GM04504 (cell line): ENCODE measurements at places on chromosomes 4 and X.

DNA sequence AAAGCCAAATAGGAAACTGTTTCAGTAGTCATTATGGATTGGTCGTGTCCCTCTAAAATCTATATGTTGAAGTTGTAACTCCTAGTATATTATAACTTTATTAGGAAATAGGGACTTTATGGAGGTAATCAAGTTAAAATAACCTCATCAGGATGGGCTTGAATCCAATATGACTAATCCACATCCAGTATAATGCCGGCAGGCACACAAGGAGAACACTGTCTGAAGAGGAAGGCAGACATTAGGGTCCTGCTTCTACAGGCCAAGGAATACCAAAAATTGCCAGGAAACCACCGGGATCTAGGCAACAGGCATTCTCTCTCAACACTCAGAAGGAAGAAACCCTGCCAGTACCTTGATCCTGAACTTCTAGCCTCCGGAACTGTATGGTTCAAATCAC lies 130.3 kb downstream of the ATP10D start:
- no peak for DNase-seq

DNA sequence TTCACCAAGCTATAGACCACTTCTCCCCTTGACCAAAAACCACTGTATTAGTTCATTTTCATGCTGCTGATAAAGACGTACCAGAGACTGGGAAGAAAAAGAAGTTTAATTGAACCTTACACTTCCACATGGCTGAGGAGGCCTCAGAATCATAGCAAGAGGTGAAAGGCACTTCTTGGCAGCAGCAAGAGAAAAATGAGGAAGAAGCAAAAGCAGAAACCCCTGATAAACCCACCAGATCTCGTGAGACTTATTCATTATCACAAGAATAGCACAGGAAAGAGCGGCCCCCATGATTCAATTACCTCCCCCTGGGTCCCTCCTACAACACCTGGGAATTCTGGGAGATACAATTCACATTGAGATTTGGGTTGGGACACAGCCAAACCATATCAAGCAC lies 97.8 kb downstream of the DOCK11 start:
- no peak for DNase-seq

DNA sequence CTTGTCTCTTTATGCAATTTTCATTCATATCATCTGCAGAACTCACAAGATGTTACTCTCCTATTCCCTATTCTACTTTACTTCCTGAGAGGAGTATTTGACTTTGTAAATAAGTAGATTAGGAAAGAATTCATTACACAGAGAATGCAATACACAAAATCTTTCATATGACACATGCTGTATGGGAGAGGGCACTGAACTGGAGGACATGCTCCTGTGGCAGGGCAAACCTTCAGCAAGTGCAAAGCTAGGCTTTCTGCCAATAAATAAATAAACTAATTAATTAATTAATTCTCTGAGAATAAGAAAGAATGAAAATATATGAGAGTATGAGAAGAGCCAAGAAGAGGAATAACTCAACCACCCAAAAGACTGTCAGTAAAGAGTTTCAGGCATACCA lies 33.9 kb downstream of the THAP9 start:
- no peak for DNase-seq

DNA sequence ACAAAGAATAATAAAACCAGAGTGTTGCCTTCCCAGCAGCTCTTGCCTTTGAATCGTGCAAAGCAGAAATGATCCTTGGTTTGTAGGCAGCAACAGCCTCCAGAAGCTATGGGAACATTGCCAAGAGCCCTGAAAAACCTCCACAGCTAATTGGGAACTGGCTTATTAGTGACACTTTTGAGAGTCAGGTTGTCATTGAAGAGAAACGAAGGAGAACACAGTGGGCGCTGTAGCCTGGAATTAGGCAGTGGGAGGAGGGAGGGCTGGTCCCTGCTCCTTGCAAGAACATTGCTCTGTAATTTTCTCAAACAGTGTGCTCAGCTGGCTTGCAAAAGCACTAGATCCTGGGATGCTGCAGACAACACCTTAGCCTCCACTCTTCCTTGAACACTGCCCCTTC lies 331.5 kb upstream of the EMCN start:
- DNase-seq, result no peak

DNA sequence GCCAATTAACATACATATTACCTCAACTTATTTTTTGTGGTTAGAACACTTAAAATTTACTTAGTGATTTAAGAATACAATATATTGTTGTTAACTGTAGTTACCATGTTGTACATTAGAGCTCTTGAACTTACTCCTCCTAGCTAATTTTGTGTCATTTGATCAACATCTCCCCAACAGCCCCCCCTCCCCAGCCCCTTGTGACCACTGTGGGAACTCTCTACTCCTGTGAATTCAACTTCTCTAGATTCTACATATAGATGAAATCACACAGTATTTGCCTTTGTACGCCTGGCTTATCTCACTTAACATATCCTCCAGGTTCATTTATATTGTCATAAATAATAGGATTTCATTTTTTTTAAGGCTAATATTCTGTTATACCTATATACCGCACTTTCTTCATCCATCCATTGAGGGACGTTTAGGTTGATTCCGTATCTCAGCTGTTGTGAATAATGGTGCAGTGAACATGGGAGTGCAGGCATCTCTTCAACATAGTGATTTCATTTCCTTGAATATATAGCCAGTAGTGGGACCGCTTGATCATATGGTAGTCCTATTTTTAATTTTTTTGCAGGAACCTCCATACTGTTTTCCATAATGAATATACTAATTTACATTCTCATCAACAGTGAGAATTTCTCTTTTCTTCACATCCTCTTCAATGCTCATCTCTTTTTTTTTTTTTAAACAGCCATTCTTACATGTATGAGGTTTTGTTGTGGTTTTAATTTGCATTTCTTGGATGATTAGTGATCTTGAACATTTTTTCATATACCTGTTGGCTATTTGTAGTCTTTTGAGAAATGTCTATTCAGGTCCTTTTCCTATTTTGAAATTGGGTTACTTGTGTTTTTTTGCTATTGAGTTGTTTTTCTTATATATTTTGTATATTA lies 66.8 kb downstream of the RAPGEF2 start:
- no peak for DNase-seq

DNA sequence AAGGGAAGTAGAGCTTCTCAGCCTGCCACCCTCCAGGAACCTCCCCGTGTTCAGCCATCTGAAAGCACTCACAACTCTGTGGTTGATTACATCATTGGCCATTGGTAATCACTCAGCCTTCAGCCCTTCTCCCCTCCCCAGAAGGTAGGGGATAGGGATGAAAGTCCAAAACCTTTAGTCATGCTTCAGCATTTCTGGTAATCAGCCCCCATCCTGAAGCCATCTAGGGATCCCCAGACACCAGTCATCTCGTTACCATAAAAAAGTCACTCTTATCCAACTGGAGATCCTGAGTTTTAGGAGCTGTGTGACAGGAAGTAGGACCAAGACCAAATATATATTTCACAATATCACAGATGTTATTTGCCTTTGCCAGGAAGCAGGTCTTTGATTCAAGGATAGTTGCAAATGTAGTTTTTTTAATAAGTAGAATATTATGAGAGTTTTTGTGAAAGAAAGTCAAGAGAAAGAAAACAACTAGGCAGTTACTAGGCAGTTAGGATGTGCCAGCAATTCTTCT lies 364.6 kb upstream of the NOCT start:
- DNase-seq, result peak; percentile 98

GRCh38 chrX:49661881-49662280 lies 33.9 kb downstream of the PAGE1 start:
- DNase-seq, result no peak

DNA sequence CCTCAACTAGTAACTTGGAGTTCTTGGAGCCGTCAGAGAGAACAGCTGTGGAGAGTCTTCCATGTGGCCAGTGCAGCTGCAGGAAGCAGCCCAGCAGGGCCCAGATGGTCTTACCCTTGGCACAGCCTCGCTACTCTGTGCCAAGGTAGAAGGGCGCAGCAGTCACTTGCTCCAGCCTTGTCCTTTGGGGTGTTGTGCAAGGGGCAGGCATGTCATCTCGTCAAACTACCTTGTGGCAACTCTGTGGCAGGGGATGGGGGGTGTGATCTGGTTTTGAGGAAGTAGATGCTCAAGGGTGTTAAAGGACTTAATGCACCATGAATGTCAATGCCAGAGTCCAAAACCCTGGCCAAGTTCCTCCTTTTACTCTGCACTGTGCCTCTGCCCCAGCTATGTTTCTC lies 34.2 kb upstream of the TBC1D14 start:
- no peak for DNase-seq

DNA sequence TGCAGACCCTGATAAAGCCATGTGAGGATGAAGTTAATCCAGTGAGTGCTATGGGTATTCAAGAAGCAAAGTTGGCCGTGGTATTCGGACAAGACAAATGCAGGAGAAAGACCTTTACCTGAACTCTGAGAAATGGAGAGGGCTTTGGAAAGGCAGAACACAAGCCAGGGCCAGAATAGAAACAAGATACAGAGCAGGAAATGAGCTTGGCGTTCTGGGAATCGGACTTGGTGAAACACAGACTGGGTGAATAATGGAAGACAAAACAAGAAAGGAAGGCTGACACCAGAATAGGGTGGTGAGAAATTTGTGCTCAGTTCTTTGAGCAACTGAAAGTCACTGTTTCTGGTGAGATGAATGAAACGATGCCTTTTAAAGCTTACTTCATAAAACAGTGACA lies 83.3 kb downstream of the VEGFC start:
- no peak for DNase-seq

DNA sequence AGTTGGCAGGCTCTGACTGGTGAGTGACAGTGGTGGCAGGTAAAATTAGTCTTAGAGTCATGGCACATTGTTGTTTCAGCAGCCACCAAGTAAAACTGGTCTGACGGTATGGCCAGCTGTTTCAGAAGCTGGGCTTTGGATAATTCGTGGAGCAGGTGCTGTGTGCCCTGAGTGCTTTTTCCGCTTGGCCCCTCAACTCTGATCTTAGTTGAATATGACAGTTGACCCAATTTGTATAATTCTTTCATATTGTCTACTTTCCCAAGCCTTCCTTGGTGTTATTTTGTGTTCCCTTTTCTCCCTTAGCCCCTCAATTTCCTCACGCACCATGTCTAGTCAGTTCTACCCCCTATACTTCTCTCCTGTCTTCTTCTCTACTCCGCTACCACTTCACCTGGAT lies 32.0 kb downstream of the CDS1 start:
- DNase-seq, result no peak

GRCh38 chr4:37938208-37938607 lies 22.0 kb upstream of the PTTG2 start:
- no peak for DNase-seq

DNA sequence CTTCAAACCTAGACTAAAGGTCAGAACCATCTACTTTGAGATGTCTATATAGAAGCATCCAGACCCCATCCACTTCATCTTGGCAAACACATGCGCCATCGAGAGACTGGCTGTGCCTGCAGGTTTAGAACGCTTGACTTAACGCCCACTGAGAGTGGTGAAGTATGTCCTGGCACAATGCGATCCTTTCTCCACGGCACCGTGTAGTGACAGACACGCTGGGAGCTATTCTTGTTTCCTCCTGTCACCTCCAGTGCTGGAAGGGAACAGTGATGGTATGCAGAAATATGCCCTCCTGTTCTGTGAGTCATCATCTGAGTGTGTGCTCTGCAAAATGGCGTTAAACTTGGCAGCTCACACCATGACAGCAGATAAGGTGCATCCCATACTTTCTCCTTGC lies 330.2 kb downstream of the NLGN4X start:
- DNase-seq, result no peak
